Activated CD4-positive, alpha-beta T cell treated with anti-CD3 and anti-CD28 coated beads for 36 hours (primary cell): ENCODE measurements at places on chromosomes 11 and 22.

DNA sequence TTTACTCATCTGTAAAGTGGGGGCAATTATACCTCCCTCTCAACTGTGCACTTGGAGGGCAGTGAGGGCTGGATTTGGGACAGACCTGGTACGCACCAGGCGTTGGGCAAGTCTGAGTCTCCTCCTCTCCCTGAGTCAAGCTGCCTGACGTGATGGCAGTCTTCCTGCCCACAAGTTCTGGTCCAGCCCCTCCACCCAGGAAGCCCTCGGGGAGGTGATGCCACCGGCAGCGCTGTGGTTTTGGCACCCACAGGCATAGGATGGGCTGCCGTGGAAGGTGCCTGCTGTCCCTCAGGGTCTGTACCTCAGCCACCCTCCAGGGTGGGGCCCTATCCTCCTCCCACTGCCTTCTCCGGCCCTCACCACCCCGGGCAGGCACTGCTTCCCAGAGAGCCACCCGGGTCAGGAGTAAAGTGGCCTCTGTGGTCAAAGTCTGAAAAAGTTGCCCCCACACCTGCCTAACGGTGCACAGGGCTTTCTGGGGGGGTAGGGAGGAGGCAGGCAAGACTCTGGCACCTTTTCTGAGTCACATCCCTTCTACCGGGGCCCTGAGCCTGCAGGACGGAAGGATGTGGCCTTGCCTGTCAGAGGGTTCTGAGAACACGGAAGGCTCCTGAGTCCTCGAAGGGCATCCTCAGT, 6.5 kb upstream of the APOBEC3H start:
- DNase-seq, result peak; percentile 92

DNA sequence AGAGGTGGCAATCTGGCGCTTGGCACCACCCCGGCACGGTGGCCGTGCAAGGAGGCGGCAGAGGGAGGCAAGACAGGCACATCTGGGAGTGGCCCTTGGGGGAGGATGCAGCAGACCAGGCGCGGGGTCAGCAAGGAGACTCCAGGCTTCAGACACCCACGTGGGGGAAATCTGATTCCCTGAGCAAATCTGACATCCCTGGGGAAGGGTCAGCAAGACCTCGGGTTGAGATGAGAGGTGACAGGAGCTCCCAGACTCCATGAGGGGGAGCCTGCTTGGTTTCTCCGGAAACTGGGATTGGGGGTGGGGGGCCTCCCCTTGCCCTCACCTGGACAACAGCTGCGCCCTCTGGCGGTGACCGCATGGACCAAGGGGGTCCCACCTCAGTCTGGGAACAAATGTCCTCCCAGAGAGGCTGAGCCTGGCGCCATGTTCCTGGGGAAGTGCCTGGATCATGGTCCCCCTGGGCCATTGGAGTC, 4.0 kb upstream of the RCOR2 start:
- DNase-seq, result peak; percentile 64

- DNase-seq, result no peak
Measured at GRCh38 chr11:75271730-75272129, 31.2 kb downstream of the TPBGL start.

GRCh38 chr11:14713496-14714244, 70.1 kb downstream of the PDE3B start:
- DNase-seq, result peak; percentile 40

DNA sequence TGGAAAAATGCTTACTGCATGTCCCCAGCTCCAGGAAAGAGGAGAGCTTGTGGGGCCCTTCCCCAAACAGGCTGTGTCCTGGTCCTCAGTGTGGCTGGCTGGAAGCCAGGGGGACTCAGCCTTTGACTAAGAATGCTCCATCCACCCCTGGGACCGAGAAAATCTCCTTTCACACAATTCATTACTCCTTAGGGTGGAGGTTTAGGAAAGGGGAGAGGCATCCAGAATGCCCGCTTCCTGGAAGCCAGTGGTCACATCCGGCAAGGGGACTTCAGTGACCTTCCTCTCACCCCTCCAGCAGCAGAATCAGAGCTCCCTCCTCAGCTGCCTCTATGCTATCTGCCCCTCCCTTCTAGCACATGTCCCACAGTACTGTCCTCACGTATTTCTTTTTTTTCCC, 21.9 kb downstream of the ATG16L2 start:
- DNase-seq, result no peak

- DNase-seq, result no peak
Measured at GRCh38 chr11:10725907-10726253, 25.2 kb upstream of the CTR9 start.

- no peak for DNase-seq
Measured at GRCh38 chr11:66220566-66220935, 47.9 kb upstream of the RAB1B start.

DNA sequence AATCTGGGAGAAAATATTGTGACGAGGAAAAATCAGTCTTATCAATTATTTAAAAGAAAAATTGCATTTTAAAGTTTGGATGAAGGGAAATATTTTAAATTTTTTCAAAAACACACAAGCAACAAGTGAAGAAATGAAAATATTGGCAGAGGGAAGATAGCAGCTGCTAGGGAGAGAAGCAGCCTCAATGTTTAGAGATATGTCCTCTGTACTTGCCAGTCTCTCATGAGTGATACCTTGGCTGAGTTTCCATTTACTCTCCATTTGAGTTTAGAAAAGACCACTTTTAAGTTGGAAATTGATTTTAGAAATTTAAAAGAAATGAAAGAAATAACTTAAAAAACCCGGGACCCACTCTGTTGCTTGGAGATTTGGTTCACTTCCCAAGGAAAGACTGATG, 88.6 kb upstream of the DBX1 start:
- no peak for DNase-seq

DNA sequence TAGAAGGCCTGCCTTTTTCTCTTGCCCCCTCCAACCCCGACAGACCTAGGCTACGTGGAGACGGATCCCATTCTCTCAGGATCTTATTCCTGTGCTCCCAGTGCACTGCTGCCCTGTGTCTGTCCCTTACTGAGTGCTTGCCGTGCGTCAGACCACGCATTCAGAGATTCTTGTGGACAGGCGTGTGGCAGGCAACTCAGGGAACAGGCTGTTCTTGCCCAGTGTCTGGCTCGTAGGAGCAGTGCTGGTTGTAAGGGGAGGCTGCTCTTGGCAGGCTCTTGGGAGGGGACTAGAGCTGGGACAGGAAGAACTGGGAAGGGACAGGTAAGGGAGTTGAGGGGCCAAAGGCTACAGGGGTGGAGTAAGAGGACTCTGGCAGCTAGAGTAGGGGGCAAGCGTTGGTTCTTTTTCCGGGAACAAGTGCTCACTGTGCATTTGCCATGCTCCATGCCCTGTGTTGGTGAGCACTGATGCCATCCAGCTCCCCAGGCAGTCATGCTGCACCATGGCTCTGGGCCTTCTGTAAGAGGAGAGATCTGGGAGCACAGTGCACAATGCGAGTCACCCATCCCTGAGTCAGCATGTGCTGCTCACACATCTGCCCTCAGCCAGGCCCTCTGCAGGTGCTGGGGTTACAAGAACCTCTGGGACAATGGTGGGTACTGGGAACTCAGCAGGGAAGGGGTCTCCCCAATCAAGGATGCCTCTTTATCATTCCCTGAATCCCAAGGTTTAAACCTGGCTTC, 119.1 kb downstream of the TBC1D22A start:
- peak; percentile 42 for DNase-seq

- no peak for DNase-seq
Measured at GRCh38 chr22:17772249-17772957, 1.9 kb downstream of the BID start.

DNA sequence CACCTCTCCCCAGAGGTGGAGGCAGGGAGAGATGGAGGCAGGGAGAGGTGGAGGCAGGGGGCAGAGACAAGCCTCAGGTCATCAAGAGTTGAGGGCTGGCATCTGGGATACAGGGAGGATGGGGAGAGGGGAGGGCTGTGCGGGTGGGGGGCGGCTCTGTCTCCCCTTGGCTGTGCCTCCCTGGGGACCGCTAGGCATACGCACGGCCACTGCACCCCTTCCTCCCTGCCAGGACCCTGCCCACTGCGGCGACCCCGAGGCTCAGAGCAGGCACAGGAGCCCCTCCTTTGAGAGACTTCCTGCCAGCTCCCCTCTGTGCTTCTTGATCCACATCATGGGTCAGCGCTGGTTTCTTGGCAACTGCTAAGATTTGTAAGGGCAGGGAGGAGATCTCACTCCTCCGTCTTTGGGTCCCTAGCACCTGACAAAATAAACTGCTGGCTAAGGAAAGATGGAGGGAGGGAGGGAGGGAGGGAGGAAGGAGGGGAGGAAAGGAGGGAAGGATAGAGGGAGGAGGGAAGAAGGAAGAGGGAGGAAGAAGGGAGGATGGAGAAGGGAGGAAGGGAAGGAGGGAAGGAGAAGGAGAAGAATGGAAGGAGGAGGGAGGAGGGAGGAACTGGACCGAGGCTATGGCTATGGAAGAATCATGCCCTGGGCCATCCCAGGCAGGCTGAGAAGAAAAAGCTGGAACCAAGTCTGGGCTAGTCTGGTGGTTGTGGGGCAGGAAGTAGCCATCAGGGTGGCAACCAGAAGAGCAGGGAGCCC, 18.5 kb downstream of the PRR33 start:
- DNase-seq, result no peak

DNA sequence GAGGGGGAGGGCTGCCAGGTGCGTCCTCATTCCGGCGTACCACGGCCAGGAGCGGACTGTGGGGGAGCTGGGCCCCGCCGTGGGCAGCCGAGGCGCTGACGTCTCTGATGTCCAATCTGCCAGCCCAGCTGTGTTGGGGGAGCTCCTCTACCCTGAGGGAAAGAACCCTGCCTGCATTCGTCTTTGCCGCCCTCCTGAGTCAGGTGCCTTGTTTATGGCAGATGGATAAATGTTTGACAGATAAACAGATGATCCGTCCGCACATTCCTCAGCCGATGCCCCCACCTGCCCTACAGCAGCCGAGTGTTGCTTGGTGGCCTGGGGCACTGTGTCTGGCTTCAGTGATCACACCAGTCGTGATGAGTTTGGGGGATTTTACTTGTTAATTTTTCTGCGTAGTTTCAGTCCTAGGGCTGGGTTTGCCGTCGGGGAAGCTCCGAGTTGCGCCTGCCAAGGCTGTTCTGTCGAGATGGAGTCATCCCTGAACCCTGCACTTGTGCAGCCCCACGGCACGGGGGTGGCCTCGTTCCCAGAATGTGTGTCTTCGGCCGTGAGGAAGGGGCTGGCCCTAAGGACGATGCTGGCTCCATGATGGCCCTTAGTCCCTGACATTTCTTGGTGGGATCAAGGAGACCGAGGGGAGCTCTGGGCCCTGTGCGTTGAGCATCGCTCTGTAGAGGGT, 1083.9 kb downstream of the BRD1 start:
- DNase-seq, result no peak

DNA sequence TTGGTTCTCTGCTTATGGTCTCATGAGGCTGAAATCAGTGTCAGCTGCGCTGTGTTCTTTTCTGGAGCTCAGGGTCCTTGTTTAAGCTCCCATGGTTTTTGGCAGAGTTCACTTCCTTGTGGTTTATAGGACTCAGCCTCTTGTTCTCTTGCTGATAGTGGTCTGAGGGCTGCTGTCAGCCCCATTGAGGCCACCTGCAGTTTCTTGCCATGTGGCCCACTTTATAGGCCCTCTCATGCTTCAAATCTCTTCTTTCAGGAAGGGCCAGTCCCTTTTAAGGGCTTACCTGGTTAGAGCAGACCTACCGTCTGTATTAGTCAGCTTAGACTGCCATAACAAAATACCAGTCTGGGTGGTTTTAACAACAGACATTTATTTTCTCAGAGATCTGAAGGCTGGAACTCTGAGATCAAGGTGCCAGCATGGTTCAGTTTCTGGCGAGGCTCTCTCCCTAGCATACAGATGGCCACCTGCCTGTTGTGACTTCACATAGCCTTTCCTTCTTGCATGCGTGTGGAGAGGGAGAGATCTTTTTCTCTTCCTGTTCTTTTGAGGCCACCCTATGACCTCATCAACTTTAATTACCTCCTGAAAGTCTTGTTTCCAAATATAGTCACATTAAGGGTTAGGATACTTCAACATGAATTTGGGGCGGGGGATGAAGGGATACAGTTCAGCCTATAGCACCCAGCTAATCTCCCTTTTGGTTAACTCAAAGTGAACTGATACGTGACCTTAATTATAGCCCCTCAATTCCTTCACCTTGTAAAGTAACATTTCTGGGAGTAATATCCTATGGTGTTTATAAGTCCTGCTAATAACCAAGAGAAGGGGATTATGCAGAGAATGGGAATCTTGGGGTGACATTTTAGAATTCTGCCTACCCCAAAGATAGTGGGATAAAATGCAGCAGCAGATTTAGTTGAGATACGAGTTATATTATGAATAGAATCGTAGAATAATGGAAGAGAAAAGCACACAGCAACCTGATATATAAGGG, 131.8 kb downstream of the UVRAG start:
- DNase-seq, result no peak

DNA sequence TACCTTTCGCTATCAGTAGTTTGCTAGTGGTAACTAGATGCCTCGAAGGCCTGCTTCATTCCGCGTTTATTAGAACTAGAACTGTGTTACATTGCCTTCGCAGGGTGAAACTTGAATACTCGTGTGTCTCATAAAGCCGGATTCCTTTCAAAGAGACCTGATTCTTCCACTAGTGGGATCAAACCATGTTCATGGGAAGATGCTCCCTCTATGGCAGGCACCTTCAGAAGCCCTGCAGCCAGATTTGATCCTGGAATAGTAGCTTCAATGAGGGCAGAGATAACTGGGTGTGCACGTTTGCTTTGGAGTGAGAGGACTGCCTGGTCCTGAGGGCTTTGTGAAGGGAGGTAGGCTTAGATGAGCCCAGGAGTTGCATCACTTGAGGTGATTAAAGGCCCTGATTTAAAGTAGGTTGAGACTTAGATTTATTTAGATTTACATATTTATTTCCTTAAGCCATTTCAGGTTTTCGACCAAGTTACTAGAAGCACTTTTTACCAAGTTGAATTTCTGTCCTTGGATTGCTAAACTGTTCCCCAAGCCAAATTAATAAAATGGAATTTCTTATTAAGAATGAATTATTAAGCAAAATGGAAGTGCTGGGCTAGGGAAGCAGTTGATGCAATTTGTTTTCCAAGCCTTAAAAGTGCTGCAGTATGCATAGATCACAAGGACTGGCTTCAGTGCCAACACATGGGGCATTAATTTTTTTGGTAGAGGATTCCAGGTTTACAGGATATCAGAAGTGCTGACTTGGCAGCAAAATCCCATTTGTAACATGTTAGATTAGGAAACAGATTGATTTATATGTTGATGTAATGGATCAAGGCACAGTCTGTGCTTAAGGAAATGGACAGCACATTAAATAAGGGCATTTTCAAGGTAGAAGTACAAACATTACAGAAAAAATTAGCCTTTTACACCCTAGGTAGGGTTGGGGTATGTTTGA, 32.9 kb downstream of the APLP2 start:
- no peak for DNase-seq

GRCh38 chr22:33300165-33300564, 242.0 kb upstream of the SYN3 start:
- no peak for DNase-seq
